MCF 10A (cell line): ENCODE measurements at places on chromosomes 5 and 9. TPM values are rescaled to one million over a fixed set of nuclear protein-coding genes. Genes with fewer than 3 reads are reported as not detected.
A peak's percentile ranks its signal among the peaks of the same experiment; 100 is the strongest.

The GRM6 gene
- not detected in 2 replicates for total RNA-seq

The WDR38 gene
- not detected in 2 replicates for total RNA-seq

The WNK2 gene
- 0.07 and 0.29 TPM in 2 replicates for total RNA-seq

The PTGES gene
- 74.0 and 96.6 TPM in 2 replicates for total RNA-seq

DNA sequence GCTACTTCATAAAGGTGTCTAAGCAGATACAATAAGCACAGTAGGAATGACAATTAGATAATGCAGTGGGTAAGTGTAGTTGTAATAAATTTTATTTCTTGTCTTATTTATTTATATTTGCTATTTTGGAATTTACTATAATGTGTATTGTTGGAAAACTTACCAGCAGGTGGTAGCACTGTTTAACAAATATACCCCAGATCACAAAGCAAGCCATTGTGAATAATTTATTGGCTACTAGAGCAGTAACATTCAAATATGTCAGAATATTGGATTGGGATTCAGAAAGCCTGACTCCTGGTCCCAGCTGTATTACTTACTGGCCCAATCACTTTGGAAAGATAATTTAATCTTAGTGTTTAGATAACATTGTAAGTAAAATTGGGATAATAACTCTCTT lies 78.0 kb downstream of the ISOC1 start:
- DNase-seq, result peak; percentile 45

DNA sequence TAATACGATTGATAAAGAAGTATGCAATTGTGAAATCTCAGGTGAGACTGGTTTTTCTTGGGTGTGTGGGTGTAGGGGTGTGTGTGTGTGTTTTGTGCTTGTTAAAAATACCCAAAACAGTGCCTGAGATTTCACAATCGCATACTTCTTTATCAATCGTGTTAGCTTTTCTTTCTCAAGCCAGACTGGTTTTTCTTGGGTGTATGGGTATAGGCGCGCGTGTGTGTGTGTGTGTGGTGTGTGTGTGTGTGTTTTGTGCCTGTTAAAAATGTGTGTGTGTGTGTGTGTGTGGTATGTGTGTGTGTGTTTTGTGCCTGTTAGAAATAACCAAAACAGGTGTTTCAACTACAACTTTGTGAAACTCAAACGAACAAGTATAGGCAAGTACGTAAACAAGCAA lies 53.7 kb downstream of the CERT1 start:
- DNase-seq, result peak; percentile 25

GRCh38 chr9:82991671-82992070 lies 71.3 kb downstream of the RASEF start:
- no peak for DNase-seq

DNA sequence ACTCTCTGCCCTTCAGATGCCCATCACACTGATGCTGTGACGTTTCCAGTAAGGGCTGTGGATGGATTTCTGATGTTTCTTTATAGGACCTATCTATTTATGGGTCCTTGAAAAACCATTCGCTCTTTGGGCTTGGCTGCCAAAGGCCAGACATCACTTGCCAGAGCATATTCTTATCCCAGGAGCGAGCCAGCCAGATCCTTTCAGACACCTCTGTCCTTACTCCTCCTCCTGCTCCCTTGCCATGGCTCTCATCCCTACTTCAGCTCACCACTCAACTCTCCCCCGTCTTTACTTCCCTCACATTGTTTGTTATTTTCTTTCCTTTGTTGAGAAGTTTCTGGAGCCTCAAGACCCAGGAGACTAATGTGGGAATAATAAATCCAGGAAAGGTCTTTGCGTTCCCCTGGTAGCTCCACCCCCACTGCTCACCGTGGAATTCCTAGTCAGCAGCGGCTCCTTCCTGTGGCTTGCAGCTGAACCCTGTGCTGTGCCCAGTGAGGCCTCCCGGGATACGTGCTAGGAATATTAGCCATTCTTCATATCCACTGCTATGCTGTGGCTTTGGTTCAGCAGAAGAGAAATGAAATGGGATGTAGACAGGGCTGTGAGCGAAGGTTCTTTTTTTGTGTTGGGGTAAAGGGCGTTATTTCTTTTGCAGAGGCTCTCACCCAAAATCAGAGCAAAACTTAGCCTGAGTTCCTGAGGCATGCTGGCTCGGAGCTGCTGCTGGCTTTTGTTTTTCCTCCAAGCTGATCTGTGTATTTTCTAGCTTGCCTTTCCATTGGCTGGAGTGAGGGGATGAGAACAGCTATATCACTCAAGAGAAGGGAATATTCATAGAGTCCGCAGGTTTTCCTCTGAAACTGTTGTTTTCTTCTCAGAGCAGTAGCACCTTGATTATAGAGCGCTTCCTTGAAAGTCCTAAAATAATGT lies 171.1 kb downstream of the SAXO1 start:
- DNase-seq, result no peak
